ENCODE measurements at places on chromosomes 4 and X. TPM values are rescaled to one million over a fixed set of nuclear protein-coding genes. Genes with fewer than 3 reads are reported as not detected.

DNA sequence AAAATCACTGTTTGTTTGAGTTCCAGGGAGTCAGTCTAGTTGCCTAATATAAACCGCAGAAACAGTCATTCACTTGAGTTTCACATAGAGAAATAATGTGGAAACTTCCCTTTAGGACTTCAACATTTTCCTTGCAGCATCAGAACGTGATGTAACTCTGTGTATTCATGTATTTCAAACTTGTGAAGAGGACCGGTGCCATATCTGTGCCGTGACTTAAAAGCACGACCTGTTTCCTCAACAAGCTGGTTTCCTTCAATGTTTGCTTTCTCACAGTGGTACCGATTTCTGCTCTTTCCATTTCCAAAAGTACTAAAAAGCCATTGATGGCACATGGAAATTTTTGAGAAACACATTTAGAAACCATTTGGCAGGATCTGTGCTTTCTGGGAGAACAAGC lies 166.6 kb upstream of the RAPGEF2 start:
- H3K4me1 ChIP-seq: no peaks in the 10 kb centered on the region
- H3K27ac ChIP-seq: no peak overlapping the region
- no peaks in the 10 kb centered on the region for H3K27me3 ChIP-seq
- H3K4me3 ChIP-seq: no peak overlapping the region
- H3K36me3 ChIP-seq: no peaks in the 10 kb centered on the region

DNA sequence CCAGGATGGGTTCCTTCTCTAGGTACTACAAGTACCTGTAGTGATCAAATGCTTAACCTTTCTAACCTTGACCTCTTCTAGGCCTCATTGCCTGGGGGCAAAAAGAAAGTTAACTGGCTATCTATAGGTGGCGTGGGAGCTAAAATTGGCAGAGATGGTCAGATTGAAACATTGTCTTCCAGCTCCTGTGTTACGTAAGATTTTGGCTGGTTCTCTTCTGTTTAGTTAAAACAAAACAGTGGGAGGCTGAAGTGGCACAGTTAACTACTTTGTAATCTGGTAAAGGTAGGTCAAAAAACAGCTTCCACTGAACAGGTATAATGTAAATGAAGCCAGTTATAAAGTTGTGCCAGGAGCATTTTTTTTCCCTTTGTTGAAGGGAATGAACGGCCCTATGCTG lies 115.2 kb downstream of the MBNL3 start:
- no peak overlapping the region for H3K27ac ChIP-seq
- peaks cover 28% of the 10 kb centered on the region for H3K27me3 ChIP-seq
- H3K4me3 ChIP-seq: no peak overlapping the region
- DNase-seq: no peak
- H3K36me3 ChIP-seq: no peaks in the 10 kb centered on the region

DNA sequence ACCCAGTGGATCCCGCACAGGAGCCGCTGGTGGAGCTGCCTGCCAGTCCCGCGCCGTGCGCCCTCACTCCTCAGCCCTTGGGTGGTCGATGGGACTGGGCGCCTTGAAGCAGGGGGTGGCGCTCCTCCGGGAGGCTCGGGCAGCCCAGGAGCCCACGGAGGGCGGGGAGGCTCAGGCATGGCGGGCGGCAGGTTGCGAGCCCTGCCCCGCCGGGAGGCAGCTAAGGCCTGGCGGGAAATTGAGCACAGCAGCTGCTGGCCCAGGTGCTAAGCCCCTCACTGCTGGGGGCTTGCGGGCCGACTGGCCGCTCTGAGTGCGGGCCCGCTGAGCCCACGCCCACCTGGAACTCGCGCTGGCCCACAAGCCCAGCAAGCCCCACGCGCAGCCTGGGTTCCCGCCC lies 127.1 kb upstream of the TMEM164 start:
- no peaks in the 10 kb centered on the region for H3K27me3 ChIP-seq
- H3K4me3 ChIP-seq: no peak overlapping the region
- peaks cover 5% of the 10 kb centered on the region for H3K4me1 ChIP-seq
- no peaks in the 10 kb centered on the region for H3K36me3 ChIP-seq
- DNase-seq: no peak

- no peaks in the 10 kb centered on the region for H3K4me1 ChIP-seq
- no peaks in the 10 kb centered on the region for H3K27me3 ChIP-seq
- H3K27ac ChIP-seq: no peak overlapping the region
- no peaks in the 10 kb centered on the region for H3K36me3 ChIP-seq
- no peak for DNase-seq
- H3K4me3 ChIP-seq: no peak overlapping the region
These were observed 128.6 kb upstream of the NPY2R start for GRCh38 chr4:155079871-155080270.

GRCh38 chrX:37817579-37817978 lies 29.8 kb downstream of the DYNLT3 start:
- H3K4me3 ChIP-seq: no peak overlapping the region
- DNase-seq: no peak
- no peaks in the 10 kb centered on the region for H3K27me3 ChIP-seq
- no peak overlapping the region for H3K27ac ChIP-seq
- H3K4me1 ChIP-seq: no peaks in the 10 kb centered on the region
- H3K36me3 ChIP-seq: no peaks in the 10 kb centered on the region

The VCX2 gene
- total RNA-seq: not detected

- H3K27me3 ChIP-seq: no peaks in the 10 kb centered on the region
- H3K4me1 ChIP-seq: no peaks in the 10 kb centered on the region
- peak; percentile 52 for DNase-seq
- no peaks in the 10 kb centered on the region for H3K36me3 ChIP-seq
- no peak overlapping the region for H3K27ac ChIP-seq
These were observed 159.5 kb upstream of the USP38 start for GRCh38 chr4:143025081-143025704.

GRCh38 chrX:142076633-142077032 lies 128.5 kb downstream of the MAGEC2 start:
- H3K36me3 ChIP-seq: no peaks in the 10 kb centered on the region
- H3K27me3 ChIP-seq: no peaks in the 10 kb centered on the region
- no peaks in the 10 kb centered on the region for H3K4me1 ChIP-seq
- H3K27ac ChIP-seq: no peak overlapping the region
- DNase-seq: no peak

The NALF2 gene
- total RNA-seq: 2.3 TPM

DNA sequence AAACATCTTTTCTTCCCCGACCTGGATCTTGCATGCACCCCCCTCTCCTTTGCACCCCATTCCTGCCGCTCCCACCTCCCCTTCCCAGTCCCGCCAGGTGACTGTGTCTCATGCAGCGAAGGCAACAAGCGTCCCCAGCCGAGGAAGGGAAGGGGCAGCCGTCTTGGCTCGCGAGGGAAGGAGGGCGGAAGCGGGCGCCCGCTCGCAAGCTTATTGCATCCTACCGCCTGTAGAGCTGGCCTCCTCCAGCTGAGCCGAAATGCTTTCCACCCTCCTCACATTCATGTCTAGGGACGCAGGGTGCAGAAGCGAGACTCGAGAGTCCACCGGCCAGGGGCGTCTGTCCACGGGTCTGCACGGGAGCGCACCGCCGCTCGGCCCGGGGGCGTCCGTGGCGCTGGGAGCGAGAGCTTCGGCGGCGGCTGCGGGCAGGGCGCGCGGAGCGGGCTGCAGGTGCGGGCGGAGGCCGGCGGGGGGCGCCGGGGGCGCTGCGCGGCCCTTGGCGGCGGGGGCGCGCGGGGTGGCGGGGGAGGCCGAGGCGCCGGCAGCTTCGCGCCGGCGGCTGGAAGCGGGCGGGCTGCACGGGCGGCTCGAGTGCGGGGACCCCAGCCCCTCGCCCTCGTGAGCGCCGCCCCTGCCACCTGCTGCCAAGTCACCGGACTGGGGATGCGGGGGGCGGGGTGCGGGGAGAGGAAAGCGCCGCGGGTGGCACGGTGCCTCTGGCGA lies at the start of gene KCNIP4:
KCNIP4 (minus strand) TSS at position 426 of the 726 bp plus-strand sequence.
- peak within 1 kb of the TSS; percentile 4 for H3K4me3 ChIP-seq
- H3K4me1 ChIP-seq: no peaks in the 10 kb centered on the region
- DNase-seq: peak; percentile 7
- peaks cover 34% of the 10 kb centered on the region for H3K27me3 ChIP-seq
- no peaks in the 10 kb centered on the region for H3K36me3 ChIP-seq

DNA sequence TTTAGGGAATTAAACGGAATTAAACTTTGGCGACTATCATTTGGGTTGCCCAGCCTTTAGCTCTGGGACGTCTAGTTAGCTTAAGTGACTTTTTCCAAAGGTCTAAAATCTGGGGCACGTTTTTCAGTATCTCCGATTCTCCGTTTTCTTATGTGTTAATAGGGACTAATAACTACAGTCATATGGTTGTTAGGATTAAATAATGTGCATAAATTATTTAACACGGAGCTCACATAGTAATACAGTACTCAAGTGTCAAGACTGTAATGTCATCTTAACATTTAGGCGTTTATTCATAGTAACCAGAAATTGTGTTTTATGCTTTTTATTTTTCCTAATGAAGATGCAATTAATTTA lies 466 bp upstream of the CCNA2 start:
- H3K27ac ChIP-seq: peak overlapping the region; percentile 92
- H3K4me3 ChIP-seq: peak overlapping the region; percentile 96
- peaks cover 34% of the 10 kb centered on the region for H3K36me3 ChIP-seq
- no peak for DNase-seq
- peaks cover 22% of the 10 kb centered on the region for H3K4me1 ChIP-seq

DNA sequence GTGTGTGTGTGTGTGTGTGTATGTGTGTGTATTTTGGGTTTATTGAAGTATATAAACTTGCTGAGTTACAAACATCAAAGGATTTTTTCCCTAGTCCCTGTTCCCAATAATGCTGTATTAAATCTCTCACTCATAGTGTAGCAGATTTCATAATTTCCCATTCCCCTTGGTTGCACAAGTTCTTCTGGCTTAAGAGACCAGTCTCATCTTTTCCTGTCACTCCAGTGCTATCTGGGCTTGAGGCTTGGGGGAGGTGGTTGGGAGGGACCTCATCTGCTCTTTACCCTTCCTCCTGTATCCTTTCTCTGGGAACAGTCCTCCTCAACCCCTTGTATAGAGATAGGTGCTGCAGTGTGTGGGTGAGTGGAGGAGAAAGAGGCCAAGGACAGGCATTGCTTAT lies 285.4 kb upstream of the BOD1L1 start:
- no peaks in the 10 kb centered on the region for H3K27me3 ChIP-seq
- H3K4me1 ChIP-seq: no peaks in the 10 kb centered on the region
- DNase-seq: no peak
- no peak overlapping the region for H3K27ac ChIP-seq
- H3K4me3 ChIP-seq: no peak overlapping the region

DNA sequence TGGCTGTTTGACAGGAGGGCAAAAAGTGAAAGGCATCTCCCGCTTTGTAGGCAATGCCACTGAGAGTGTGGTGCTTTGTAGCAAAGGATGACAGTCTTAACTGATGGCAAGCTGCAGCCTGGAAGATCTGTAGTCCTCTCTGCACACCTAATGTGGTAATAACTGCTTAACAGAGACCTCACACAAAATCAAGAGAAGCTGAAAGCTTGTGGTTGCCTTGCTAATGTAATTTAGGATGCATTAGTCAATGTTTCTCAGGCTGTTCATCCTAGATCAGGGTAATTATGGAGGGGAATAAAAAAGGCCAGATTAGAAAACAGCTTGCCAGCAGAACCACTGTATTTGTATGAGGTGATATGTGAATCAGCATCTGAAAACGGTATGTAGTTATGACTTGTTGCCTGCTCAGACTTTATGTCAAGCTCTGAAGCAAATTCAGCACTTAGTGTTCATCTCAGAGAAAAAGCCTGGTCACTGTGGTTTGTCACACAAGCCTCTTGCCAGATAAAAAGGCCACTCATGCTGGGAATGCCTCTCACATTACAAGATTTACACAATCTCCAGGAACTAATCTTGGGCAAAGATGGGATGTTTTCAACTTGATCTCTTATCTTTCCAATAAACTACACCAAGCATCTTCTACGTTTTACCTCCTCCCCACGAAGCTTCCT lies 130.8 kb downstream of the ENOX2 start:
- H3K27me3 ChIP-seq: no peaks in the 10 kb centered on the region
- DNase-seq: peak; percentile 11
- H3K27ac ChIP-seq: no peak overlapping the region
- H3K4me1 ChIP-seq: peaks cover 36% of the 10 kb centered on the region
- H3K36me3 ChIP-seq: no peaks in the 10 kb centered on the region

- no peaks in the 10 kb centered on the region for H3K36me3 ChIP-seq
- peaks cover 33% of the 10 kb centered on the region for H3K4me1 ChIP-seq
- H3K27me3 ChIP-seq: no peaks in the 10 kb centered on the region
- H3K4me3 ChIP-seq: no peak overlapping the region
These were observed 103.7 kb downstream of the POU4F2 start for GRCh38 chr4:146742416-146742815.

GRCh38 chr4:110005461-110006056 lies 92.9 kb downstream of the EGF start:
- H3K4me1 ChIP-seq: peaks cover 3% of the 10 kb centered on the region
- peak; percentile 84 for DNase-seq
- H3K36me3 ChIP-seq: no peaks in the 10 kb centered on the region
- H3K27ac ChIP-seq: no peak overlapping the region
- no peaks in the 10 kb centered on the region for H3K27me3 ChIP-seq

DNA sequence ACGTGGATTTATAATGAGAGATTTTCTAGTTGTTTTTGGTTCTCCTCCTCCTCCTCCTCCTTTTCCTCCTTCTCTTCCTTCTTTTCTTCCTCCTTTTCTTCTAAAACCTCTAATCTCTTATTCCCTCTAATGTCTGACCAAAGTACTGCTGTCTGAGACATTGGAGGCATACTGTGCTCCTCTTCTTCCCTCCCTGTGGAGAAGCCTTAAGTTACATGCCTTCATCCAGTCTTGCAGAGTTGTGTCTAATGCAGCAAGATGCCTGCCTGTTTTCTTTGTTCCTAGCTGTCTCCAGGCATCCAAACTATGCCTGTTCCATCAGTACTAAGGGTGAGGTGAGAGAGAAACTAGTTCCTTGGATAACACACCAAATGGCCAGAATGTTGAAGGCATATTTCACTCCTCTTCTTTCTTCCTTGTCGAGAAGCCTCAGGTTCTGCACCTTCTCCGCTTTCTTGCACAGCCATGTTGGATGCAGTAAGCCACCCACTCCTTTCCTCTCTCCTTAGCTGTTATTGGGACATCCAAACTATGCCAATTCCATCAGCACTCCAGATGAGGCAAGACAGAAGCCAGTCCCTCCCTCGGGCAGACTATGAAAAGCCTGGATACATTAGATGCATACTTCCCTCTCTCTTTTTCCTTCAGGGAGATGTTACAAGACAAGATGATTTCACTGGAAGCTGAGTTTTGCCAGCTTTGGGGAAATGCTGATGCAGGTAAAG lies 285.7 kb upstream of the TRAM1L1 start:
- H3K4me3 ChIP-seq: no peak overlapping the region
- H3K4me1 ChIP-seq: no peaks in the 10 kb centered on the region
- no peaks in the 10 kb centered on the region for H3K27me3 ChIP-seq
- H3K27ac ChIP-seq: no peak overlapping the region
- no peak for DNase-seq
- no peaks in the 10 kb centered on the region for H3K36me3 ChIP-seq

DNA sequence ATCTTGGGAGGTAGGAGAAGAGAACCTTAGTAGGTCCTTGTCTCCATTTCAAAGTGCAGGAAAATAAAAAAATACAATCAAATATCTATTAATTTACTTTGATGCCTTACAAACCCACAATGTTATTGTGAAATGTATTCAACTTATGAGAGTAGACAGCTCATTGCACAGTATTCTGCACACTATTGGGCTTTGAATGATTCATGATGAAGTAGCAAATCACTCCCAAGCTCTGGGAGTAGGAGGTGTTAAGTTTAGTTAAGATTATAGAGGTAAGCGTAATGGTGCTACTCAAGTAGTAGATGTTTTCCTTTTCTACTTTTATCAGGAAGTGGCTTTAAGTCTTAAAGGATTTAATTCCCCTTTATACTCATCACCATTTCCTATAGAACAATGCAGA lies 32.8 kb upstream of the TMPRSS11A start:
- peaks cover 9% of the 10 kb centered on the region for H3K27me3 ChIP-seq
- H3K4me1 ChIP-seq: no peaks in the 10 kb centered on the region
- no peak for DNase-seq
- no peak overlapping the region for H3K4me3 ChIP-seq
- no peaks in the 10 kb centered on the region for H3K36me3 ChIP-seq

All from A673 (cell line).